Smooth muscle cell of bladder (primary cell): ENCODE measurements at places on chromosomes 1 and 21. TPM values are rescaled to one million over a fixed set of nuclear protein-coding genes. Genes with fewer than 3 reads are reported as not detected.

Gene SLC16A4
- total RNA-seq, result 91.4 and 414 TPM in 2 replicates

Gene TRIM62
- total RNA-seq, result 1.8 and 2.3 TPM in 2 replicates

Gene PRKAA2
- 2.0 and 2.2 TPM in 2 replicates for total RNA-seq

Gene SHISA4
- total RNA-seq, result 16.1 and 20.3 TPM in 2 replicates

Gene DPT
- total RNA-seq, result 0.18 TPM in 1 of 2 replicates, not detected in the other

Gene F13B
- total RNA-seq, result not detected in 2 replicates

Gene CELF3
- not detected in 2 replicates for total RNA-seq

Gene CRYAA
- total RNA-seq, result not detected in 2 replicates

Gene CRYBG2
- under 0.01 TPM in 1 of 2 replicates, not detected in the other for total RNA-seq

Gene KRTAP13-2
- total RNA-seq, result not detected in 2 replicates

Gene RAP1GAP
- total RNA-seq, result under 0.01 and 0.18 TPM in 2 replicates

Gene NFYC
- total RNA-seq, result 15.6 and 18.0 TPM in 2 replicates

Gene MFSD2A
- total RNA-seq, result 2.8 and 5.0 TPM in 2 replicates

Gene NPR1
- 0.57 and 1.5 TPM in 2 replicates for total RNA-seq

Gene ALG14
- total RNA-seq, result 1.7 and 4.4 TPM in 2 replicates

Gene PRKCZ
- 6.4 and 7.5 TPM in 2 replicates for total RNA-seq

Gene PLA2G2D
- total RNA-seq, result not detected in 2 replicates
